ENCODE measurements at places on chromosomes 5 and 9.

GRCh38 chr5:43676083-43676840 lies 73.3 kb downstream of the NNT start:
- DNase-seq = no peak

DNA sequence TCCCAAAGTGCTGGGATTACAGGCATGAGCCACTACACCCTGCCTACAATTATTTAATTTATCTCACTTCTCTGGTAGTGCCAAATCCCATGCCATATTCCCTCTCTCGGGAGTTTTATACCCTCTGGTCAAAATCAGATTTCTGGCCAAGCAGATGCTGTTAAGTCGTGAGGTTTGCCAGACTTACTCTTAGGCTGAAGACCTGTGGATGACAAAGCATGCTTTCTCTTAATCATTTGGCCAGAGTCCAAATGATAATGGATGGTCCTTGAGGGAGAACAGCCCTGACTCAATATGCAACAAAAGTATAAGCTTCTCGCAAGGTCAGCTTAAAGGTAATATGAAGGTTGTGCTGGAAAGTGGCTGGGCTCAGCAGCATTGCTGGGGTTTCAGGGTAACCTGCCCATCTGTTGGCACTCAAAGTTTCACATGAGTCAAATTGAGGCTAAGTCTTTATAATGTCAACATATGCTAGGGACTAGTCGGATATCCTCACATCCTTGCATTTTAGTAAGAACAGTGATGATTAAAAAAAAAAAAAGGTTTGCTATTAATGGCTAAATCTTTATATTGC lies 280.1 kb downstream of the KIF4B start:
- DNase-seq = no peak

DNA sequence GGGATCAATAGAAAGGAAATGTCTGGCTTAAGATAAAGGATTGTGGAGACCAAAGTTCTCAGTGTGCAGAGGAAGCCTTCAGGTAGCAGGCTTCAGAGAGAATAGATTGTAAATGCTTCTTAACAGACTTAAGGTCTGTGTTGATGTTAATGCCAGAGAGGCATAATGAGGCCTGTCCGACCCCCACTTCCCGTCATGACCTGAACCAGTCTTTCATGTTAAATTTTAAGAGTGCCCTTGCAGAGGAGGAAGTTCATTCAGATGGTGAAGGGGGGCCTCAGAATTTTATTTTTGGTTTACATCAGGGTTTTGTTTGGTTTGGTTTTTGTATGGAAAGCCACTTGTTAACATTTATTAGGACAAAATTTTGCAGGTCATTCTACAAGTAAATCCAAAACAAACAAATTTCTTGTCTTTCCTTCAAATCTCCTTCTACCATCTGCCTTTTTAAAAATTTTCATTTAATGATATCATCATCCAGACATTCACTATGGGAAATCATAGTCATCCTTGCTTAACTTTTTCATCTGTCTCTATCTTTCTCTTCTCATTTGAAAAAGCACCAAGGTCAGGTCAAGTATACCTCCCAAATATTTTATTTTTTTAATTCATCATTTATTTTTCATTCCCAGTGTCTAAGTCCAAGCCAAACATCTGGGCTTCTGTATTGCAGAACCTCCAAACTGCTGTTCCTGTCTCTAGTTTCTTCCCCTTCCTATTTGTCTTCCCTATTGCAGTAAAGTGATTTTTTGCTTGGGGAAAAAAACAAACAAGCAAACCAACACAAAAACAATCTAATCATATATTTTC lies 6.9 kb upstream of the ABCA1 start:
- DNase-seq = no peak

- DNase-seq = peak; percentile 20
These were observed 560 bp upstream of the NDUFS6 start for GRCh38 chr5:1800472-1801221.

DNA sequence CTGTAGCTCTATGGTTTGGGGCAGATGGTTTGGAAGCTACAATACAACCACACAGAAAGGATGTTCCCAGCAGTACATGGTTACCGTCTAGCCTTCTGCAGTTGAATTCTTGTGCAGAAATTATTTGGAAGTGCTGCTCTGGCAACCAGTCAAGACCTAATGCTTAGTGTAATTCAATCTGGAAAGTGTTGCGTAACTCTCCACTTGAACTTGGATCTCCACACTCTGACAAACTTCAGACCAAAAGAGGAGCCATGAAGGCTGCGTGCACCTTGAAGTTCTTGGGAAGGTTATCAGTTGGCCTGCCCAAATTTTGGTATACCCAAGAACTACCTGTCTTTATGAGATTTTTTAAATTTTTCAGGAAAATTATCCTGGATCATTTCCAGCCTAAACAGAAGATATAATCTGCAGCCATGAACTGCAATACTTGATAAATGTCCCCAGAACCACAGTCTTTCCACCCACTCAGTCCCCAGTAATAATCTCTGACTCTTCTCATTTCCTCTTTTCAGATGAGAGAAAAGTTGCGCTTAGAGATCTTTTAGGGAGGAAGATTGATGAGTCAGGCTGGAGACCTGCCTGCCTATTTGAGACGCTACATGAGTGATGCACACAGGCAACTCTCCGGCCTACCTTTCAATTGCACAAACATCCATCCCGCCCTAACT lies 159.9 kb downstream of the FANCC start:
- DNase-seq = no peak
